ENCODE measurements at places on chromosomes 12 and 14.

DNA sequence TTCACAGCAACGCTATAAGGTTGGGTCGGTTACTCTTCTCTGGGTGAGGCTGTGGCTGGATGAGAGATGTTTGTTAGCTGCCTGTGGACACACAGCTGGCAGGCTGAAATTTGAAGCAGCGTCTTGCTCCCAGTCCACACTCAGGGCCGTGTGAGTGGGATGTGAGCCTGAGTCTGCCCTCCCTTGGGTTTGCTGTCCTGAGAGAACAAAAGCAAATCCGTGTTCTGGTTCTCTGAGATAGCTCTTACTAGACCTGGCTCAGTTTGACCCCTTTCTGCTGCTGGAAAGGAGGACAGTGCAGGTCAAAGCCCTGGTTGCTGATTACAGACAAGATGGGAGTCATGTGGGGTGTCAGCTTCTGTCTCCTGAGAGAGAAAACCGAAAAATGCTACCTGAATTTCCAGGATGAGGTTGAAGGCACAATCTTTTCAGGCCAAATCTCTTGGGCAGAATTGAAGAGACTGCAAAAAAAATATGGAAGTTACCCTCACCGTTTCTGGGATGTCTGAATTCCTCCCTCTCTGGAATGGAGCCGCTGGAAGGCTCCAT, 270.8 kb downstream of the ZFP36L1 start:
- no peak for DNase-seq

DNA sequence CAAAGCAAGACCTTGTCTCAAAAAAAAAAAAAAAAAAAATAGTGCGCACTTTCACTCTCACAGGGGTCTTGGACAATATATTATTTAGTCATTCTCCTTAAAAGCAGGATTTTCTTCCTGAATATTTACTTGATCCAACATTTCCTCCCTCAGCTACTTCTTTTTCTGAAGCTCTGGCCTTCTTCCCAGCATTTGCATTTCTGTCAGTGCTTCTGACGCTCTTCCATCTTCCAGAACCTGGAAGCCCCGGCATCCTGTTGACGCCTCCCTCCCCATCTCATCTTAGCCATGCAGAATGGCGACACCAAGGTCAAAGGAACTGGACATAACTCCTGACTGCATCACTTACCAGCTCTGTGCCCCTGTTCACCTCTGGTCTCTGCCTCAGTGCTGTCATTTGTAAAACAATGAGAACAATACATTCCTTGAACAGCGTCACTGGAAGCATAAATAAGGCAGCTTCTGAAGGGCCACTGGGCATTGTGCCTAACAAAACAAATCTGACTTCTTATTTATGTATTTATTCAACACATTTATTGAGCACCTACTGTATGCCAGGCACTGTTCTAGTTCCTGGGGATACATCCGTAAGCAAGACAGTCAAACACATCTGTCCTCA, 90.9 kb upstream of the MDM1 start:
- no peak for DNase-seq

GRCh38 chr14:101225157-101226152, 321.9 kb upstream of the RTL1 start:
- no peak for DNase-seq

DNA sequence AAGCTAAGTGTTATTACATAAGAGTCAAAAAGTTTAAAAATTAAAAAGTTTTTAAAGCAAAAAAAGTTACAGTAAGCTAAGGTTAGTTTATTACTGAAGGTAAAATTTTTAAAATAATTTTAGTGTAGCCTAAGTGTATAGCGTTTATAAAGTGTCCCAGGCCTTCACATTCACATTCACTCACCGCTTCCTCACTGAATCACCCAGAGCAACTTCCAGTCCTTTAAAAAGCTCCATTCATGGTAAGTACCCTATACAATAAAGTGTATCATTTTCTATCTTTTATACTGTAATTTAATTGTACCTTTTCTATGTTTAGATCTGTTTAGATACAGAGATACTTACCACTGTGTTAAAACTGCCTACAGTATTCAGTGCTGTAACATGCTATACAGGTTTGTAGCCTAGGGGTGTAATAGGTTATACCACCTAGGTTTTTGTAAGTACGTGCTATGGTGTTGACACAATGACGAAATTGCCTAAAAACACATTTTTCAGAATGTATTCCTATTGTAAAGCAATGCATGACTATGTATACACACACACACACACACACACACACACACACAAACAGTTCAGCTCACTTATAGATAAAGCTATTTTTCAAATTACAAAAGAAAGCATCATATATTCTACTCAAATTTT, 3.7 kb downstream of the CLEC14A start:
- no peak for DNase-seq

DNA sequence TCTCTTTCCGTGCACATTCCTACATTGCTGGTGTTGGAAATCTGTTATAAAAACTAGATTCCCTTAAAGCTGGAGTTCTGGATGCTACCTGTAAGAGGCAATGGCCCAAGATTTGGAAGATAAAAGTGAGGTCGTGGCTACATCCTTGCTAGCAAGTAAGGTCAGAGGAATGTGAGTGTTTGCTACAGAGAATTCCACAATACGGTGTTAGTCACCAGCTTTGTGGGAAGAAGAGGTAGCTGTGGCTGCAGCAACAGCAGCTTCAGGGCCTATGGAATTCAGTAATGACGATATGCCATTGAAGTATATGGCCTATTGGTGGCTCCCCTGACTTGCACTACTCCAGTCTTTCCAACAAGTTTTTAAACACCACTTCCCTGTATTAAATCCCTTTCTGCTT, 227.7 kb upstream of the TMEM260 start:
- no peak for DNase-seq
